ENCODE measurements at places on chromosomes 6 and 20.

GRCh38 chr6:80541886-80542285 lies 435.4 kb downstream of the BCKDHB start:
- no peak for DNase-seq

- no peak for DNase-seq
Measured at GRCh38 chr20:48736231-48736630, 91.6 kb downstream of the PREX1 start.

- peak; percentile 71 for DNase-seq
Measured at GRCh38 chr6:72182337-72183246, 296.2 kb downstream of the RIMS1 start.

DNA sequence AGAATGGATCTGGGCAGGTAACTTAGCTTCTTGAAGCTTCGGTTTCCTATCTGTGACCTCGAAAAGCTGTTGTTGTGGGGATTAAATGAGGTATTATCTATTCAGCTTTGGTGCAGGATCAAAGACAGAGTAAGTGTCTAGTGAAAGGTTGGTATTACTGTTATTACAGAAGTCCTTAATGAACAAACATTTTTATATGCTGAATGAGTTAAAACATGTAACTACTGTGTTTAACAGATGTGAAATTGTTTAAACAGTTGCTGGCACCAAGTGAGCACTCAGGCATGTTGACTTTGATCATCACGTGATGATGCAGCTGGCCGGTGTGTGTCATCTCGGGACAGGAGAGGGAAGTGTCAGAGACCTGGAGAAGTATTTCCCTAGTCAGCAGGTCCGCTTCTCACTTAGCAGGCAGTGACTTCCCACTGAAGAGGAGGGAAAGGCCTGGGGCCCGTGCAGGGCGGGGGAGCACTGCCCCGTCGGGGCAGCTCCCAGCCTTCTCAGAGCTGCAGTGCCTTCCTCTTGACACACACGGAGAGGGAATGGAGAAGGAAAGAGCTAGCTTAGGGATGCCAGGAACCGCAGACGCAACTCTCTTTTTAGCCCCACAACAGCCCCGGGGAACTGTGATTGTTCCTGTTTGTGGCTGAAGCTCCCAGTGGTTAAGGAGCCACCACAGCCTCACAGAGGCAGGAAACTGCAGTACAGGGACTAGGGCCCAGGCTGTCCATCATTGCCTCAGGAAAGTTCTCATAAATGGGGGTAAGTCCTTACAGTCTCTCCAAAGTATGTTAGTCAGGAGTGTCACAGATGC lies 18.0 kb downstream of the TUBB2A start:
- no peak for DNase-seq

DNA sequence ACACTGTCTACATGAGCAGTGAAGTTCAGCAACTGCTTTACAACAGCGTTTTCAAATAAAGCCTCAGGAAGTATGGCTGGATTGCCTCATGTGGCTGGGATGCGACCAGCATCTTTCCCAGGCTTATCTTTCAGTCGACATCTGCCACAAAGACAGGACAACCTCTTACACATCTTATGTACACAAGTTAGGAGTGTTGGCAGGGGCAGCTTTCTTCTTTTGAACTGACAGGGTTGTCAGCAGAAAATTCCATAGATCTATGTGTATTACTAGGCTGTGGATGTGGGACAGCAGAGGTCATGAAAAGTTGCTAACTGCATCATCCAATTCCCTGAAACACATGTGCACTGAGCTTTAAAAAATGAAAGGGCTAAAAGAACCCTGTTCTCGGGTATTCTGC lies 48.1 kb downstream of the PLAGL1 start:
- DNase-seq = no peak

DNA sequence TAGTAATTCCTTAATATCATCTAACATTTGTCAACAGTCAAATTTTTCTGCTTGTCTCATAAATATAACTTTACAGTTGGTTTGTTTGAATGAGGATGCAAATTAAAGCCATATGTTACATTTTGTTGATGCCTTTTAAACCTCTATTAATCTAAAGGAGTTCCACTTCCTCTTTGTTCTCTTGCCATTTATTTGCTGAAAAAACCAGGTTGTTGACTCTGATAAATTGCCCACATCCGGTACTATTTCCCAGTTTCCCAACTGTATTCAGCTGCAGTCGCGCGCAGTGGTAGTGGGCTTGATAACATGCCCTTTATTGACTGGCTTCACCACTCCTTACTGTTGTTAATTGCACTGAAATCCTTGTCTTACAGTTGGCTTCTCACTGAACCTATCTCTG lies 32.8 kb upstream of the SIRPB2 start:
- DNase-seq = no peak

DNA sequence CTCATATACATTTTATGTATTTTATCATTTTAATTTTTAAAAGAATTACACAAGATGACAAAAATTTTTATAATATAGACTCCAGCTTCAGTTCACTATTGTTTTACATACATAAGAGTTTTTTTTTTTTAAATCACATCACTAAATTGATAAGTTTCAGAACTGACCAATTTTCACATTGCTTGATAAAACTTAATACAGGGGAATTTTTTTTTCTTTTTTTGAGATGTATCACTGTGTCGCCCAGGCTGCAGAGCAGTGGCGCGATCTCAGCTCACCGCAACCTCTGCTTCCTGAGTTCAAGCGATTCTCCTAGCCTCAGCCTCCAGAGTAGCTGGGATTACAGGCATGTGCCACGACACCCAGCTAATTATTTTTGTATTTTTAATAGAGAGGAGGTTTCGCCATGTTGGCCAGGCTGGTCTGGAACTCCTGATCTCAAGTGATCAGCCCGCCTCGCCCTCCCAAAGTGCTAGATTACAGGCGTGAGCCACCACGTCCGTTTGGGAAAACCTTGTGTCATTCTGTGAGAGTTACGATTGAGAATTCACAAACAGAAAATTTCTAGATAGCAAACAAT lies 36.6 kb upstream of the BTN3A2 start:
- DNase-seq = no peak

DNA sequence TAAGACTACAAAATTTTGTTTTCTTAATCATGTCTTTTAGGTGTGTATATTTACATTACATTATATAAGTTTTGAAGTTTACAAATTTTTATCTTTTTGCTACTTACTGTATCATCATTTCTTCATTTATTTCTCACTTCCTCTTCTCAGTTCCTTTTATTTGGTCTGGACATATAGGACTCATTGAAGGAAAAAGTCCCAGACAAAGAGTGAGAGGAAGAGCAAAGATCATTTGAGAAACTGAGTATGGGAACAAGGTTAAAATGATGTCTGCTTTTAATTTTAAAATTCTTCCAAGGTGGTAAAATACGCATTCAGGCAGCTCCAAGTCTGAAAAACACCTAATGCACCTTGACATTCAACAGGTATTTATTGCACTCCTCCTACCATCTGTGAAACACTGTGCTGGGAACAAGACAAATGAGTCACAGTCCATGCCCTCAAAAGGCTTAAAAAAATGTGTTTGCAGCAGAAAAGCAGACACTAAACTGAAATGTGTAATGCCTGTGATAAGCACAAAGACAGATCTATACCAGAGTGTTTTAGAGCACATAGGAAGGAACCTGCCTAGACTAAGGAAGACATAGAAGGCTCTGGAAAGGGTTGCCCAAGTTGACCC lies 63.2 kb downstream of the PKIB start:
- no peak for DNase-seq

DNA sequence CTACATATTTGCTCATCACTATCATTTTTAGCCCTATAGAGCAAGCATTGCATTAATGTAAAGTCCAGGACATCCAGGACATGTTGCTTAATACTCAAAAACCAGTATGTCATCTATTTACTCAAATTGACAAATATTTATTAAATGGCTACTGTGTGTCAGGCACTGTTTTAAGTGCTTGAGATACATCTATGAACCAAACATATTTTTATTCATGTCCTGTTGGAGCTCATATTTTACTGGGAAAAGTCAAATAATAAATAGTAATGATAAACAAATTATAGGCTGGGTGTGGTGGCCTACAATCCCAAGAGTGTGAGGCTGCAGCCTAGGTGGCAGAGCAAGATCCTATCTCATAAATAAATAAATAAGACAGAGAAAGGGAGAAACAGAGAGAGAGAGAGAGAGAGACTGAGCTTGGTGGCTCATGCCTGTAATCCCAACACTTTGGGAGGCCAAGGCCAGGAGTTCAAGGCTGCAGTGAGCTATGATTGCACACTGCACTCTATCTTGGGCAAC lies 227.9 kb downstream of the GJA1 start:
- no peak for DNase-seq

GRCh38 chr6:39508515-39508914 lies 186.0 kb upstream of the KCNK16 start:
- no peak for DNase-seq

DNA sequence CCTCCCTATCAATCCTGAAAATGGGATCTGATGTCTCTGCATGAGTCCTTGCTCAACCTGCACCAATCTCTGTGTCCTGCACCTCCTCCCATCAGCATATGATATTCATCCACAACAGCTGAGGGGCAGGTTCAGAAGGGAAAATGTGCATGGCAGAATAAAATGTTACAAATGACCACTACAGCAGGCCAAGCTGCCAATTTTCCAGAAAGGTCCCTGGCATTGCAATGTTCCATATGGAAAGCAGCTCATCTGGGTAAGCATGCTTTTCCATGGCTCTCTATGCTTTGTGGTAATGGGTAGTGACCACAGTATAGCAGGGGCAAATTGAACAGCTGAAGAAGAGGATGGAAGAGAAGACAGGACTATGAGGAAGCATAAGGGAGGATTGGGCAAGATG lies 841.2 kb upstream of the FLRT3 start:
- no peak for DNase-seq

DNA sequence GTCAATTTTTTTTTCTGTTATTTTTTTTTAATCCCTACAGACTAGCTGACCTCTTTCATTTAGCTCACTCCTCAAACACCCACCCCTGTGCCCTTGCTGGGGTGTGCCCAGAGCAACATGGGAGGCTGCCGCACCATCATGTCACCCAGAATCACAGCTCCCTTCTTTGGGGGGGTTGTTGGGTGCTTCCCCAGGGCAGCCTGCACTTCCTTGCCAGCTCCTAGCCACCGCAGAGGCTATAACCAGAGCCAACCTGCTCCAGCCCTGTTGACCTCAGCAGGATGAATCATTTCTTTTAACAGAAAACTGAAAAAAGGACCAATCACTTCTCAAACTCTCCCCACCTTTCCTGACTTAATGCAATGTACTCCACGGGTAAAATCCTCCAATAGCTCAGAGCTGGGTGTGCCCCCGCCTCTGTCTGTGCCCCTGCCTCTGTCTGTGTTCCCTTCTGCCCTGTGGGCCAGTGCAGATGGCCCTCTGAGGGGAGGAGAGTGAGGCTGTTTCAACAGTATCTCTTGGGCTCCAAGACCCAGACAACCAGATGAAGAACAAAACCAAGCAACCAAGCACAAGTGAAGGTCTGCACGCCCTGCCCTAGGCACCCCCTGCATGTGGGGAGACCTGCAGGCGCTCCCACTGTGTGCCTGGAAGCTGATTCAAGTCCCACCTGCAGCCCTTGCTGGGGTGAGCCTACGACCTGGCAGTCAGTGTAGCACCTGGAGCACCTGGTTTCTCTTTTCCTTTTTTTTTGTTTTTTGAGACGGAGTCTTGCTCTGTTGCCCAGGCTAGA lies 67.7 kb downstream of the PYGB start:
- no peak for DNase-seq

DNA sequence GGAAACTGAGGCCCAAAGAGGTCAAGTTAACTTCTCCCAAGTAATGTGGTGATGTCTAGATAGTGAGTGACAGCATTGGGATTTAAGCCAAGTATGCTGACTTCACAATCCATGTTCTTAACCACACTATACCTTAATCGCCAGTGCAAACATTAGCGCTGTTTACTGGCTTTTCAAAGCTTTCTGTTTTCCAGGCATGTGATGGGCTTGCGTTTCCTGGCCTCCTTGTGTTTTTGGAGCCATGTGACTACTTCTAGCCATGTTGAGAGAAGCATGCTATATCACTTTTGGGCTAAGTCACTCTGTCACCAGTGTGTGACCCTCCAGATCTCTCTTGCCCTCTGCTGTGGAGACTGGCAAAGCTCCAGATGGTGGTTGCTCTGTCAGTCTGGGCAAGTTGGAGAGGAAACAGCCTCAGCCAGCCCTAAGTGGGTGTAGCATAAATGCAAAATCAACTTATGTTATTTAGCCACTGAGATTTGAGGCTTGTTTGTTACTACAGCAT lies 76.9 kb downstream of the ANKRD6 start:
- DNase-seq = no peak

DNA sequence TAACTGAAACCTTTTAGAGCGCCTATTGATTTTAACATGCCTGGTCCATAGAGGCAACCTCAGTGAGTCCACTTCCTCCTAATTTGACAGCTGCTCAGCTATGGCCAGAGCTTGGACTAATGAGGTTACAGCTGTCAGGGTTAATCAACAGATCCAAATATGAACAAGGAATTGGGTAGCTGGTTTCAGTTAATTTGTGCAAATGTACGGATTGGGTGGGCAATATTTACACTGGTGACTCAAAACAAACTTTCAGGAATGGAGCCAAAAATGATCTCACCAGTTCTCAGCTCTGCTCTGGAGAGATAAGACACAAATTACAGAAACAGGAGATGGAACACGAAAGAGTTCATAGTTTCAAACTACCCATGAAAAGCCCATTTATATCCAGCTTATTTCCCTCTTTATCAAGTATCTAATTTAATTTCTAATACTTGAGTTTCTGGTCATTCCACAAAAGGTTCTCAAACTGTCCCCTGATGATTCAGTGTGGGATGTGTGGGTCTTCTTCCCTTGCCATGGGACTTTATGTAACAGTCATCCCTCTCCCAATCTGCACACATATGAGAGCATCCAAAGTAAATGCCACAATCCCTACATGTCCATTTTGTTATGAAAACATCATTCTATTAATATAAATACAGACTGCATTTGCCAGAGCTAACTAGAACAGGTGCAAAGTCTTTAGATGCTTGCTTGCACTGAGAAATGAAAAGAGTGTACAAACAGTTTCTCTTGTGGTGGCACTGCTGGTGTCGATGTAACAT lies 149.9 kb downstream of the RPS12 start:
- no peak for DNase-seq

GRCh38 chr20:26243731-26244130 lies 547.1 kb upstream of the ZNF337 start:
- DNase-seq = no peak

- DNase-seq = peak; percentile 64
Measured at GRCh38 chr20:23048283-23049200, 930 bp downstream of the THBD start.

DNA sequence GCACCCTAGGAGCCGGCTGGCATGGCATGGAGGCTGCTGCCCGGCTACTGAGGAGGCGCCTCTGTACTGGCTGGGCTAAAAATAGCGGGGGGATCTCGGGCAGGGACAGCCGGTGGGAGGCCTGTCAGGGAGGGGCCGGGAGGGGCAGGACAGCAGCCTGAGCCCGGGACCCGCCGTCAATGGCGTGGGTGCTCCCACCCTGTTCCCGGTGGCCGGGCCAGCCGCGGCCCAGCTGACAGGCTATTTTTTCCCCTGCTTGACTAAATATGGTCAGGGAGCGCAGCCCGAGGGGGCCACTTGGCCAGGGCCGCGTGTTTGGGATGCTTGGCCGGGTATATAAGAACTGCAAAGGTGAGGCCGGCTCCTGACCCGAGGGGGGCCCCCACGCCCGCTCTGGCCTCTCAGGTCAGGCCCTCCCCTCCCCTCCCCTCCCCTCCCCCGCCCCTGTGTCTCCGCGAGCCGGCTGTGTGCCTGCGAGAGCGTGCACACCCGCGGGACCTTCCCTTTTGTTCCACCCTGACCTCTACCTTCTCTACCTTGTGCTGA lies 74.4 kb upstream of the GATA5 start:
- no peak for DNase-seq

All from HEK293T (cell line).